ENCODE measurements at places on chromosomes 7 and 10.

- no peak overlapping the region for H3K27ac ChIP-seq
- H3K4me3 ChIP-seq, result no peak overlapping the region
- no peaks in the 10 kb centered on the region for H3K36me3 ChIP-seq
- DNase-seq, result no peak
Measured at GRCh38 chr7:31885171-31885570, 185.0 kb downstream of the PDE1C start.

- H3K27ac ChIP-seq, result no peak overlapping the region
- H3K27me3 ChIP-seq, result no peaks in the 10 kb centered on the region
- no peak overlapping the region for H3K4me3 ChIP-seq
- DNase-seq, result no peak
Measured at GRCh38 chr10:52517012-52517411, 202.9 kb downstream of the DKK1 start.

GRCh38 chr10:133173860-133174640 is 14.0 kb downstream of the KNDC1 start:
- DNase-seq, result no peak
- no peaks in the 10 kb centered on the region for H3K27me3 ChIP-seq
- H3K36me3 ChIP-seq, result no peaks in the 10 kb centered on the region
- H3K4me1 ChIP-seq, result no peaks in the 10 kb centered on the region
- no peak overlapping the region for H3K4me3 ChIP-seq

DNA sequence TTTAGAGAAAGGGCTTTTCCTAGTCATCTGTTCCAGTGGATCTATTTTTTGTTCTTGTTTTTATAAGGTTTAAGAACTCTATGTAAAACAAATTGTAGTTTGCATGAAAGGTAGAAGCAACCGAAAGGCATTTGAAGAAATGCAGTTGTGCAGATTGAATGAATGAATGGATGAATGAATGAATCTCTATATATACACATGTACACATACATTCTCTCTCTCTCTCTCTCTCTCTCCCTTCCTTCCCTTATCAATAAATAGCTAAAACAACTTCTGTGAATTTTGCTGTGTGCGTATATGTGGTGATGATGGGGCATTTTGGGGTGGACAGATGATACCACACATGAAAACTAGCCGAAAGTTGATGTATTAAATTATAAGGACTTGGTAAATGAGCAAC is 32.4 kb downstream of the ANLN start:
- no peak overlapping the region for H3K4me3 ChIP-seq
- H3K27me3 ChIP-seq, result no peaks in the 10 kb centered on the region
- no peak for DNase-seq
- no peaks in the 10 kb centered on the region for H3K4me1 ChIP-seq
- H3K27ac ChIP-seq, result no peak overlapping the region

GRCh38 chr10:49165821-49166483 is 22.2 kb downstream of the TMEM273 start:
- peaks cover 15% of the 10 kb centered on the region for H3K36me3 ChIP-seq
- no peak for DNase-seq
- peaks cover 16% of the 10 kb centered on the region for H3K4me1 ChIP-seq

GRCh38 chr7:46776790-46777189 is 805.1 kb downstream of the TNS3 start:
- H3K4me1 ChIP-seq, result no peaks in the 10 kb centered on the region
- no peak overlapping the region for H3K27ac ChIP-seq
- DNase-seq, result no peak
- H3K36me3 ChIP-seq, result no peaks in the 10 kb centered on the region
- no peaks in the 10 kb centered on the region for H3K27me3 ChIP-seq

GRCh38 chr10:47335906-47336305 is 12.3 kb upstream of the RBP3 start:
- no peak overlapping the region for H3K27ac ChIP-seq
- no peaks in the 10 kb centered on the region for H3K4me1 ChIP-seq
- H3K36me3 ChIP-seq, result no peaks in the 10 kb centered on the region
- no peaks in the 10 kb centered on the region for H3K27me3 ChIP-seq
- no peak overlapping the region for H3K4me3 ChIP-seq

- H3K27ac ChIP-seq, result no peak overlapping the region
- H3K27me3 ChIP-seq, result no peaks in the 10 kb centered on the region
- H3K4me3 ChIP-seq, result no peak overlapping the region
- H3K4me1 ChIP-seq, result no peaks in the 10 kb centered on the region
Measured at GRCh38 chr10:16847644-16848043, 30.4 kb upstream of the RSU1 start.

- H3K36me3 ChIP-seq, result peaks cover 20% of the 10 kb centered on the region
- H3K4me1 ChIP-seq, result no peaks in the 10 kb centered on the region
- no peak overlapping the region for H3K27ac ChIP-seq
- no peak overlapping the region for H3K4me3 ChIP-seq
- H3K27me3 ChIP-seq, result no peaks in the 10 kb centered on the region
Measured at GRCh38 chr10:121838149-121838548, 89.7 kb downstream of the ATE1 start.

Data from natural killer cell (primary cell).